ENCODE measurements at places on chromosomes 11 and 22. TPM values are rescaled to one million over a fixed set of nuclear protein-coding genes. Genes with fewer than 3 reads are reported as not detected.

The YWHAH gene
- 99.4 TPM for total RNA-seq

DNA sequence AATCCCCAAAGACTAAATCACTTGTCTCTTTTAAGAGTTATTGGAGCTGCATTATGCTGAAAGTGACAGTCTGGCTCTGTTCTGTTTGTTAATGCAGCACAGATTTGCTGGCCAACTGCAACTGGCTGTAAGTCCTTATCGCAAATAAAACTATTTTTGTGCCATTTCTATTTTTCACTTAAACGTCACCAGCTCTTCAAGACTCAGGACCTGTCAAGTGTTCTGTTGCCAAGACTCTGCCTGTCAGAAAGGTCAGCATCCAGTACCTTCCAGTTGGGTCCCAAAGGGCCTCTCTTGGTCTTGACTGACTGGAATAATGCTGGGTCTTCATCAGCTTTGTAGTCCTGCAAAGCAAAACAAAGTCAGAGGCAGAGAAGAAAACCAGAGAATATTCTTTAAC is 45.6 kb downstream of the PITPNB start:
- DNase-seq = no peak

- DNase-seq = no peak
Measured at GRCh38 chr11:21306739-21307358, 637.5 kb downstream of the NELL1 start.

DNA sequence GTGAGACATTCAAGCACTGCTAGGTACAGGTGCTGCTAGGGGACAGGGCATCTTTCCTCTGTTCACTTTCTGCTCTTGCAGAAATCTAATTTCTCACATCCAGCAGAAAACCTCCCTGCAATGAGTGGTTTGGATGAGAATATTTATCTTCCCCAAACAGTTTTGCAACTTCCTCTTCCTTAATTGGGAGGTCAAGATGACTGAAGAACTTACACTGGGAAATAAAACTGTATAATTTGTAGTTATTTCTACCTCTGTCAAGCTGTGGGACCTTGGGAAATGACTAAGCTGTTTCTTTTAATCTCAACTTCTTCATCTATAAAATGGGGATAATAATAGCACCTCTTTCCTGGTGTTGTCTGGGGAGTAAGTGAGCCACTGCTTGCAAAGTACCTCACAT is 69.8 kb downstream of the PRR5L start:
- no peak for DNase-seq

GRCh38 chr11:121807051-121807450 is 309.0 kb downstream of the BLID start:
- no peak for DNase-seq

GRCh38 chr22:36162127-36163034 is 1.8 kb upstream of the APOL3 start:
- DNase-seq = no peak

DNA sequence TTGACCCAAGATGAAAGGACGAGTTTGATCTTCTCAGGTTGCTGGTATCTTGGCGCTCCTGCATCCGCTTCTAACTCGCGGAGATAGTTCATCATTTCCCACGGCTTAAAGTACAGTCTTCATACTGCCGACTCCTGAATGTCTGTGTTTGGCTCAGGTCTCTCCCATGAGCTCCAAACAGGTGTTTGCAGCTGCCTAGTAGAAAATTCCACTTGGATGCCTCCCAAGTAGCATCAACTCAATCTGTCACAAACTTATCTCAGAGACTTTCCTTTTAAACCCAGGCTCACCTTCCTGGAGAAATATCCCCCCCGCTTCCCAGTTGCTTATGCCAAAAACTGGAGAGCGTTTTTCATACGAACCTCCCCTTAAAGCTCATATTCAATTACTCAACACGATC is 986.5 kb downstream of the TBC1D22A start:
- no peak for DNase-seq

- DNase-seq = no peak
Measured at GRCh38 chr11:126293726-126294125, 10.1 kb upstream of the DCPS start.

Data from pulmonary artery endothelial cell (primary cell).